CD4-positive, alpha-beta T cell treated with Interleukin-4 for 4 hours (primary cell): ENCODE measurements at places on chromosomes 2 and 18.

- no peak for DNase-seq
Observed at GRCh38 chr2:127414638-127415592, 3.3 kb upstream of the PROC start.

GRCh38 chr2:24515831-24516230 lies 24.8 kb downstream of the NCOA1 start:
- DNase-seq = no peak

DNA sequence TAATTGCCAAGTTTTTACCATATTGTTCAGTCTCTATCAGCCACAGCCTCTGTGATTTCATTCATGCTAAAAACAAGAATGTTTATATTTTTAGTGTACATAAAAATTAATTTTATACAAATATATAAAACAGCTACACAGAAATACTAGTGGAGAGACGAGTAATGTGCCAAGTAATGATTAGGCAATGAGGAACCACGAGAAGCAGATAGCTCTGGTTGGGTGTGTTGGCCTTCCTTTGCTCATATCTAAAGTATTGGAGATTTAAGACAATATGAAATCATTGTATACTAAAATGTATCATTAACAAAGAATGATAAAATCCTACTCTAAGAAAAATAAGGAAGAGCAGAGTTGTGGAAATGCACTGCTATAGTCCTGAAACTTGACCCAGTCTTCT lies 326.7 kb downstream of the AGAP1 start:
- DNase-seq = no peak

DNA sequence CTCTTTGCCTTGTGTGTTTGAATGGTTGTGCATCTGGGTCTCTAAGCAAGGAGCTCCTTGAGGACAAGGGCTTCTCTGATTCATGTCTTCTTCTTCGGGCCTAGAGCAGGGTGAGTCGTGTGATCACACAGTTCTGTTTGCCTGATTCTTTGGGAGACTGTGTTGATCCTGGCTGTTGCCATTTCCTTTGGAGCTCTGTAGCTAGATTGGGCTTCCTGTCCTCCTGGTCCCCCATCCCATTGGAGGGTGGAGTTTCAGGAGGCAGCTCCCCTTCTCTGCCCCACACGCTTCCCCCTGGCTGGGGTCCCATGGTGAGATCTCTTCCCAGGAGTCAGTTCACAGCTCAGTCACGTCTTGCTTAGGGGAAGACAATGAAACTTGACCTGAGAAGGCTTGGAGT lies 92.8 kb downstream of the TRIB2 start:
- DNase-seq = no peak

GRCh38 chr2:200352636-200353035 lies 46.1 kb downstream of the SPATS2L start:
- no peak for DNase-seq

DNA sequence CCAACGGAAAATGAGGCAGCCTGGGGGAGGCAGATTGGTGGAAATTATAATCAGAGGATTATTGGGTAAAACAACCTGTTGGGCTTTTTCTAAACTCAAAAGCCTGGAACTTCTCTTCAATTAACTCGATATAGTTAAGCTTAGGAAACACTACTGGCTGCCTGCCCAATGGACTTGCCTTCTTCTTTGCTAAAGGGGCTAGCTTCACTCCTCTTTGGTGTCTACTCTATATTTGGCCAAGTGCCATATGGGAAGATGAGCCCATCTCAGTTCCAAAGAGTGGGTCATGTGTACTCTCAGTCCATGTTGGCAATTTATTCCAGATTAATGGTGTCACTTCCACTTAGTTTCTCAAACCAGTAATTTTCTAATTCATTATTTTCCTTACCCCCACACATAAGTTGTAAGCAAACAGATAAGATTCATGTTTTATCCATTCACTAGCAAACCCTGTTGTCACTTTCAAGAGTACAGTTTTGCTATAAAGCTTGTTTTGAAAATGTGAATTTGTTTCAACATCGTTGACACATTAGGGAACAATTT lies 34.3 kb downstream of the DARS1 start:
- DNase-seq = no peak

DNA sequence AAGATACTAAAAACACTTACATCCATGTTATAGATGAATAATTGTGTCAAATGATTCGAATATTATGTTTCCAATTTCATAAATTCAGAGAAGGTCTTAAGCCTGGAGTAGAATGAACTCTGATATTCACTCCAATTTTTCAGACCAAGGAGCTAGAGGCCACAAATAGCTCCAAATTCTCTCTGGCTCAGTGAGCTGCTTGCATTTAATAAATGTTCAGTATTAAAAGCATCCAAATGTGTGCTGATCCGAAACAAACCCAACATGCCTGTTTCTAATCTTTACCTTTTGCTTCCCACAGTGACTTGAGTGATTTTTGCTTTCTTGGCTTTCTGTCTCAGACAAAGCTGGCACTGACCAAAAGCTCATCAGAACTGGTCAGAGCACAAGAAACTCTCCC lies 291.4 kb downstream of the CCDC85A start:
- no peak for DNase-seq

GRCh38 chr2:13193900-13194299 lies 477.2 kb downstream of the TRIB2 start:
- no peak for DNase-seq

GRCh38 chr2:206435742-206436141 lies 7.6 kb upstream of the ADAM23 start:
- DNase-seq = no peak
